DMS 273 treated with DMSO at 0.1 percent for 48 hours (cell line): ENCODE measurements at places on chromosomes 16 and 17.

DNA sequence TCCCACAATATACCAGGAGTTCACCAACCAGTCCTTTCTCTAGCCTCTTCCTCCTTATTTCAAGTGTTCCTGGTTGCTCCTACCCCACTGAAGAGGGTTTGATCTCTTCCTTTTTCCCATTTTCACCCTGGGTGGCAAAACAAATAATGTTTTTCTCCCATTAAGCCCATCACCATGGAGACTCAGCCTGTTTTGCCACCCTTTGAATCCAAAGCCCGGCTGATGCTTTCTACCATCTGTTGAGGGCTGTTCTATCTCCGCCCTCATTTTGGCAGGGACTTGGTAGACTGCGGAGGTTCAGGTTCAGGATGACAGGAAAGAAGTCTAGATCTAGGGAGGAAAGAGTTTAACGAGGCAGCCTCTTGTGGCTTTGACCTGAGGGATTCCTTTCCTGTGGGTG is 2.6 kb downstream of the DNAH2 start:
- DNase-seq = peak; percentile 48

DNA sequence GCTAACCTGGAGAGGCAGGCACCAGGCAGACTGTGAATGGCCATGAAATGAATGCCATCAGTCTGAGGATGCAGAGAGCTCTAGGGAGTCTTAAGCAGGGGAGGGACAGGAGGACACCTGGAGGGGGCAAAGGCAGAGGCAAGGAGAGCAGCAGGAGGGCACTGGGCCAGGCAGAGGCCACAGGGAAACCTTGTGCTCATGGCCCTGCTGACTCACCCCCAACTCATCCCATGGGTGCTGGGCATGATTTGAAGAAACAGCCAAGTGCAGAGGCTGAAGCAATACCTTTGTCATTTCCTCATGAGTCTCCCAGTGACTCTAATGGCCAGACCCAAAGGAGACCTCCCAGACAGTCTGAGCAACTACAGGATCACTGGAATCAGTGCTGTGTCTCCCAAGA is 141.4 kb downstream of the TMEM132E start:
- DNase-seq = no peak

GRCh38 chr17:2749058-2749783 is at the start of gene CCDC92B:
Gene CCDC92B (minus strand): TSS chr17:2749652. CDS start chr17:2735145, 14,507 bp downstream.
- DNase-seq = no peak

DNA sequence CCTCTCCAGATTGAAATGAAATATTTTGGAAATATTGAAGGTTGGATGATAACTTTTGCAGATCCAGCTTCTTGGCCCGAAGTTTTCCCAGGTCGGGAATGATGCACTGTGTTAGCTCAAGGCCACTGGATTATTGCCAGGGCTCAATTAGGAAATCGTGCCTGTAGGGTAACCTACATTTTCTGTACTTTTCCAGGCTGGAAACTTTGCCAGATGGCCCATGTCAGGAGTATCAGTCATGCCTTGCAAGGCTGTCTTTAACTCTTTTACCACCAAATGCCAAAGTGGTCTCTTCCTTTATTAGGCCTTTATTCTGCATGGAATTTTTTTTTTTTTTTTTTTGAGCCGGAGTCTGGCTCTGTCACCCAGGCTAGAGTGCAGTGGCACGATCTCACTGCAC is 8.9 kb upstream of the SEC14L1 start:
- DNase-seq = no peak

- no peak for DNase-seq
Observed at GRCh38 chr16:73286346-73287267, 238.7 kb upstream of the ZFHX3 start.

DNA sequence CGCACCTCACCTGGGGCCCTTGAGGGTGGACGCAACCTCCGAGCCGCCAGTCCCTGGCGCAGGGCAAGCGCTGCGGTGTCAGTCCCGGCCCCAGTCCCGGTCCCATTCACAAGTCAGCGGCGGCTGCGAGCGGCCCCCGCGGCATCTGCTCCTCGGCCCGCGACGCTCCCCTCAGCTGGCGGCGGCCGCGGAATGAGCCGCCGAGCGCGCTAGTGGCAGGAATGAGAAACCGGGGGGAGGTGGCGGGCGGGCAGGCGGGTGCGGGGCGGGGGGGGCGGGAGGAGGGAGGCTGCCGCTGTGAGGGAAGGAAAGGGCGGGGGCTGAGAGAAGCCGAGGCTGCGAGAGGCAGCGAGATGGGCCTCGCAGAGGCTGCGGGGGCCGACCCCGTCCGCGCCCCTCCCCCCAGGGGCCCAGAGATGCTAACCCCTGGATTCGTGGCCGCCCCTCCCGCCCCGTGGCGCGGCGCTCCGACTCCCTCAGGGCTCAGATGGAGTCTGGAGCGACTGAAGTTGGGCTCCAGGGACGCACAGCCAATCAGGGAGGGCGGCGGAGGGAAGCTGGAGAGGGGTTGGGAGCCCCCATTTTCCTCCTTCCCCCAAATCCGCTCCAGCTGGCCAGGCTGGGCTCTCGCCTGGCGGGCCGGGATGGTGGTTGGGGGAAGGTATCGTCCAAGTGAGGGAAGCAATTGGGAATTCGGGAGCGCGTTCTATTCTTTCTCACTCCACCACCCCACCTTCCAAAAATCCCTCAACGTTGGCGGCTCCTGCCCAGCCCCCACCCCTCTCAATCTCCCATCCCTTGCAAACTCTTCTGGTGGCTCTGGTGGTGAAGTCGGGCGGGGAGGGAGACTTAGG is at the start of gene CDH11:
Gene CDH11, minus strand, starts transcription at position 194 of the 854 bp plus-strand sequence. CDS start 117,194 bp downstream, outside the sequence.
- DNase-seq = peak; percentile 15

DNA sequence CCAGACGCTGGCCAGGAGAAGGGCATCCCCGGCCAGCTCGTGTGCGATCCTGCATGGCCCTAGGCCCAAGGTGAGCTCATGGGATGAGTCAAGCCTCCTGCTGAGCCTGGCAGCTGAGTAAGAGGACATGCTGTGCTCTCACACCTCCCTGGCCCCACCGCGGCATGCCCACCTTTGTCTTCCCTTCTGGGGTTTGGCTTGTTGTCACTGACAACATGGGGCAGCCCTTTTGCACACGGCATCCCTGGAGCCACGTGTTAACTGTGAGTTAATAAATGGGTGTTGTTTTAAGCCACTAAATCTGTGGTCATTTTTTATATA is 8.9 kb upstream of the TNS4 start:
- no peak for DNase-seq

- DNase-seq = no peak
Observed at GRCh38 chr16:56382901-56383355, 42.4 kb downstream of the AMFR start.

GRCh38 chr16:74951681-74952080 is 33.2 kb downstream of the WDR59 start:
- DNase-seq = no peak

DNA sequence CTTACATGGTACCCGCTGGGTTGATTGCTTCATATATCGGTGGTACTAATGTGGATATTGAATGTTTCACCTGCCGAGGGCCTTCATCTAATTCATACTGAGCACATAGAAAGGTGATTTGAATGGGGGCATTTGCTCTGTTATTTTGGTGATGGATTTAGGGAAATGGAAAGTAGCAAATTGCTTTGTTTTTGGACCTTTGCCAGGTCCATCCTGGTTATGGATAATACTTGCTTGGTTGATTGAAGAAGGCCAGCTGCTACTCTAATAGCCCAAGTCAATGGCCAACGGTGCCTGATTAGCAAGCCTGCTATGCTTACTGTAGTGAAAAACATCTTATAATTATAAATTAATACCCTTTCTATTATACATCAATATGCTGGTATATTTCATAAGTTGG is 253.6 kb downstream of the CDH13 start:
- DNase-seq = no peak

DNA sequence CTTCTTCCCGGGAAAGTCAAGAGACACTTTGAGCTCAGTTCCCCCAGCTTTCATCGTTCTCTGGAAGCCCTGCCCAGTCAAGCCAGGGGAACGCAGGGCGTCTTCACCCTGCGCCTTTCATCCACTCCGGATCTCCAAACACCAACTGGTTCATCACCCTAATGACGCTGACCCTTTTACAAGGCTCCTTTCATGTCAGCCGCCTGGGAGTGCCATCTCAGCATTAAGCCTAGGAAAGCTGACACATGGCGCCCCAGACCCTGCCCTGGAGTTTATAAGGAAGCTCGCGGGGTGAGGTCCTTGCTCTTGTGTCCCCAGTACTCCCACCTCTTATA is 594 bp upstream of the DNAJC7 start:
- DNase-seq = peak; percentile 57

DNA sequence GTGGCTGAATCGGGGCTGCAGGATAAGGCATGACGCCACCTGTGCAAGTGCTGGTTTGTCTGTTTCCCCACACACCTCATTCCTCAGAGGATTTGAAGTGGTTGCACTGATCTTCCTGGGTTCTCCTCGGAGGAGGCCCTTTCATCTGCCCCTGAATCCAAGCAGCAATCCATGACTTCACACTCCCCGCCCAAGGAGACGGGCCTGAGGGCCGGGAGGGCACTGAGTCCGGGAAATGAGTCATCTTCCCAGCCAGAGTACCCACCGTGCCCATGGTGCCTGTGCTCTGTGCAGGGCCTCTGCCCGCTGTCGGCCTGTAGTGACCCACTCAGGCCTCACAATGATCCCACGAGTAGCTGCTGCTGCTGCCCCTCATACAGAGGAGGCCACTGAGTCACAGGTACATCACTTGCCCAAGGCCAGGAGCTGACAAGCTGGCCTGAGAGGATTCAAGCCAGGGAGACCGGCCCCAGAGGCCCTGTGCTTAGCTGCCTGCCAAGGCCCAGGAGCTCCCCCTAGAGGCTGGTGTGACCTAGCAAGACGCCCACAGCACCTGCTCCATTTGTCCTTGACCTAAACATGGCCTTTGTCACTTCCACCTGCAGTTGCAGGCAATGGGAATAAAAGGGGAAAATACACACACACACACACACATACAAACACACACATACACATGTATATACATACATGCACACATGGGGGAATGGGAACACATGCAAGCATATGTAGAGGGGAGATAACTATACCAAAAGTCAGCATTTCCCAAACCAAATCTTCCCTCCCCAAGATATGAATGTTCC is 240.0 kb downstream of the C16orf95 start:
- no peak for DNase-seq

DNA sequence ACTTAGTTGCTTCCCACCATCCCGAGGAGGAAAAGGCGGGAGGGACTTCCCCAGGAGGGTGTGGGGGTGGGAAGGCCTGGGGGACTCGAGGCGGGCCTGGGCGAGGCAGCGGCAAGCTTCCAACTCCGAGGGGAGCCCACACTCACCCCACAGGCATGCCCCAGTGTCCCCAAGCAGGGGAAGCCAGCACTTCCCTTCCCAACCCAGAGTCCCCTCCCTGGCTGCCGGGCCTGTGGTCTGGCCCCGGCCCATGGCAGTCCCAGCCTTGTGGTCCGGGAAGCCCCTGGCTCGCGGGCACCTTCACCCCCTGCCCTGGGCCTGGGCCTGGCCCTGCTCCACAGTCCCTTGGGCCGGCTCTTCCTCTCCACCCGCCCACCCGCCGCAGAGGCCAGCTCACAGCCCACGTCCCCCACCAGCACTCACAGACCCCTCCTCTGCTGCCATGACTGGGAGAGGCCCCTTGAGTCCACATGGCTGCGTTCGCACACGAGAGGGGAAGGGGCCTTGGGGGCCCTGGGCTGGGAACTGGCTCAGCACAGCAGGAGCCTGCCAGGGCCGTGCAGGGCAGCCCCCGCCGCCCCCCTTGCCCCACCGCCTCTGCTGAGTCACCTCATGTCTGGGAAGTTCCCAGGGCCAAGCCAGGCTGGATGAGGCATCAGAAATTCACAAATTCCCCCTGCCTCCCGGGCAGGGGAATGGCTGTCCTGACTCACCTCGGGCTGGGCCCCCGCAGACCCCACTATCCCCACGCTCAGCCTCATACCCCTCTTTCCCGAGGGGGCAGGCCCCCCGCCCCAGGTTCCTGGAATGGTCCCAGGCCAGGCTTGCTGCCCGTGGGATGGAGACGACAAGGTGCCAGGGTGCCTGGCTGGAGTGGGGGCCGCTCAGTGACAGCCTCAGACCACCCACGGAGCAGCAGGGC is 27.8 kb downstream of the BAHCC1 start:
- no peak for DNase-seq

GRCh38 chr16:82187829-82188228 is 17.8 kb upstream of the MPHOSPH6 start:
- no peak for DNase-seq

- no peak for DNase-seq
Observed at GRCh38 chr16:89969741-89970410, 21.3 kb downstream of the DEF8 start.

DNA sequence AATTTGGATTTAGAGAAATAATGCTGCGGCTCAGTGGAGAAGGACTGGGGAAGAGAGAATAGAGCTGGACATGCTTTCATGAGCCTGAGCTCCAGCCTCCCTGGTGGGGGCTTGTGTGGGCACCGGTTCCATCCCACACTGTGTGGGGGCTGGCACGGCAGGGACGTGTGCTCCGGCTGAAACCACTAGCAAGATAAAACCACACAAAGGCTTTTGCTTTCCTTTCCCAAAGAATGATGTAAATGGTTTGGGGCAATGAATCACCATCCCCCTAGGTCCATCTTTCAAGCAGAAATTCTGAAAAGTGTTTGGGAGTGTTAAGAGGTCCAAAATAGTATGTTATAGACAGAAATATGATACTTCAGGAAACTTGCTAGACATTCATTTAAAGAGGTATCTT is 77.0 kb downstream of the CDH11 start:
- DNase-seq = no peak

GRCh38 chr17:11290814-11291213 is 49.8 kb downstream of the SHISA6 start:
- no peak for DNase-seq

GRCh38 chr16:24526701-24527495 is 12.5 kb upstream of the RBBP6 start:
- no peak for DNase-seq

- DNase-seq = no peak
Observed at GRCh38 chr16:58264007-58264406, 30.8 kb downstream of the PRSS54 start.

DNA sequence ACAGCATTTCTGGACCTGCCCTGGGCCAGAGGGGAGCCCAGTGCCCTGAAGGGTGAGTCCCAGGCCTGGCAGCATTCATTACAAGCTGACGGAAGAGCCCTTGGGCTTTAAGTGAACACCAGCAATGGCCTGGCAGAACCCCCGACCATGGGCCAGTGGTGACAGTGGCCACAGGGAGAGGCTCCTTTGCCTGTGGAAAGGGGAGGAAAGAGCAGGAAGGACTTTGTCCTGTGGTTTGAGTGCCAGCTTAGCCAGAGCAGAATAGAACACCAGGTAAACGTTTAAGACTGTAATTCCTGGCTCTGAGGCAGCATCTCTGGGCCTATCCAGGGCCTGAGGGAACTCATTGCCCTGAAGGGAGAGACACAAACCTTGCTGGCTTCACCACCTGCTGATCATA is 34.3 kb upstream of the ATP2C2 start:
- no peak for DNase-seq

- no peak for DNase-seq
Observed at GRCh38 chr17:66929591-66929990, 34.9 kb upstream of the CACNG4 start.

GRCh38 chr16:85734311-85735017 is 16.4 kb downstream of the C16orf74 start:
- no peak for DNase-seq

- no peak for DNase-seq
Observed at GRCh38 chr17:82838386-82839063, 1.3 kb downstream of the ZNF750 start.
